ENCODE measurements at places on chromosomes 5 and 9.
A peak's percentile ranks its signal among the peaks of the same experiment; 100 is the strongest.

DNA sequence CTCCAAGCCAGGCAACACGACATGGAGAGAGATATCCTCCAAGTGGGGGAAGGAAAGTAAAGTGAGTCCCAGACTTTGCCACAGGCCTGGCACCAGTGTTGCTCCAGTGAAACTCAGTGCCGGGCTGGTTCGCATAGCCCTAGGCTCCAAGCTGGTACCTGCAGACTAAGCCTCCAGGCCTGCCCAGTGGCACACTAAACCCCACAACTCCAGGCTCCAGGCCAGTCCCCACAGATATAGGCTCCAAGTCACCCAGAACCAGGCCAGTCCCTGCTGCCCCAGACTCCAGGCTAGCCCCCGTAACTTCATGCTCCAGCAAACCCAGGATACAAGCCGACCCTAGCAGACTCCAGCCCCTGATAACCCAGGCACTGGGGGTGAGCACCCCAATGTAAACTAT, 23.0 kb upstream of the AP3B1 start:
- no peak for DNase-seq

- DNase-seq = no peak
Observed at GRCh38 chr5:159913048-159913447, 3.2 kb upstream of the ADRA1B start.

DNA sequence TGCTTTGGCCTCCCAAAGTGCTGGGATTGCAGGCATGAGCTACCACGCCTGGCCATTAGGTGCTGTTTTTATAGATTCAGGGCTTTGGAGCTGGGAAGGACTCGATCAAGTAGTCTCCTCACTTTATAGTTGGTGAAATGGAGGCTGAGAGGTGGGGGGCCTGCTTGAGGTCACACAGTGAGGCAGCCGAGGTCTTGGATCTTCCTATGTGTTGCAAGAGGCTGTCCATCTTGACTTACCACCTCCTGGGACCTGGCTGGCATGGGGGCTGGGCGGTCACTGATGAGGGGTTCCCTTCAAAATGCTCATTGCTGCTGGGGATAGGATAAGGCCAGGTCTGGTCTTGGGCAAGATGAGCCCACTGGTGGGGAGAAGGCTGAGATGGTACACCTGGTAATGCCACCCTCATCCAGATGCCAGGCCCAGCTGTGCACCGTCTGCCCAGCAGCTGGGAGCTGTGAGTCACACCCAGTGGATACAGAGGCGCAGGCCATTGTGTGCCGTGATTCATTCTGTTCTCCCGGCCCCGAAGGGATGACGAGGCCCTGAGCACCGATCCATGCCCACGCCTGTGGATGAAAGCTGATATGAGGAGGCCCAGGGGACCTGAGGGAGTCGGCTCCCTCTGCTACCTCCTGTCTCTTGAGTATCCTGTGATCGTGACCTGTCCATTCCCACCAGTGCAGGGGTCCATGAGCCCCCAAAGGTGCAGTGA, 10.5 kb upstream of the NDST1 start:
- no peak for DNase-seq

DNA sequence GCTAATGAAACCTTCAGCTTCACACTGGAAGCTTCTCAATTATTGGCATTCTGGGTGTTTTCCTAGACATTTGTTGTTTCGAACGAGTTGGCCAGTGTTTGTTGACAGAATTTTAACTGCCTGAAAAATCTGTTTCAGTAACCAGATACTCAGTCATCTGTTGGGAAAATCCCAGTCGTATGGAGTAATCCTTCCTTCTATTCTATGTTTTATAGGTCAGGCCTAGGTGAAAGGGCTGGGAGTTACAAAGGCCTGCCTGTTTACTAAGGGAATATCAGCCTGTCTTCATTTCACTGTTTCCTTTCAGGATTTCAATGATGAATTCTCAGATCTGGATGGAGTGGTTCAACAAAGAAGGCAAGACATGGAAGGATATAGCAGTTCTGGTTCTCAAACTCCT, 59.9 kb downstream of the GRAMD2B start:
- no peak for DNase-seq

GRCh38 chr9:132182314-132183091, 20.6 kb downstream of the NTNG2 start:
- DNase-seq = peak; percentile 67

- DNase-seq = no peak
Observed at GRCh38 chr5:59071755-59072549, 489.1 kb downstream of the RAB3C start.

GRCh38 chr5:82297711-82298110, 19.6 kb upstream of the RPS23 start:
- no peak for DNase-seq

DNA sequence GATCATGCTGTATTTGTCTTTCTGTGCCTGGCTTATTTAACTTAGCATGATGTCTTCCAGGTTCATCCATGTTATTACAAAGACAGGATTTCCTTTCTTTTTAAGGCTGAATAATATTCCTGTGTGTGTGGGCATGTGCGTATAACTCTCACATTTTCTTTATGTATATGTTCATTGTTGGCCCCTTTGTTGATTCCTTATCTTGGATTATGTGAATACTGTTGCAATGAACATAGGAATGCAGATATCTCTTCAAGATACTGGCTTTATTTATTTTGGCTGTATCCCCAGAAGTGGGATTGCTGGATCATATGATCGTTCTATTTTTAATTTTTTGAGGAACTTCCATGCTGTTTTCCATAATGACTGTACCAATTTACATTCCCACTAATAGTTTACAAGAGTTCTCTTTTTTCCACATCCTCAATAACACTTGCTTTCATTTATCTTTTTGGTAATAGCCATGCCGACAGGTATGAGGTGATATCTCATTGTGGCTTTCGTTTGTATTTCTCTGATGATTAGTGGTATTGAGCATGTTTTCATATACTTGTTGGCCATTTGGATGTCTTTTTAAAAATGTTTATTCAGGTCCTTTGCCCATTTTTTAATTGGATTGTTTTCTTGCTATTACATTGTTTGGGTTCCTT, 38.0 kb downstream of the CREBRF start:
- no peak for DNase-seq

GRCh38 chr5:178210073-178210535, 5.8 kb downstream of the HNRNPAB start:
- DNase-seq = no peak

- DNase-seq = no peak
Observed at GRCh38 chr5:66892716-66893115, 296.5 kb downstream of the MAST4 start.

GRCh38 chr9:101354143-101354764, 30.6 kb downstream of the BAAT start:
- no peak for DNase-seq

DNA sequence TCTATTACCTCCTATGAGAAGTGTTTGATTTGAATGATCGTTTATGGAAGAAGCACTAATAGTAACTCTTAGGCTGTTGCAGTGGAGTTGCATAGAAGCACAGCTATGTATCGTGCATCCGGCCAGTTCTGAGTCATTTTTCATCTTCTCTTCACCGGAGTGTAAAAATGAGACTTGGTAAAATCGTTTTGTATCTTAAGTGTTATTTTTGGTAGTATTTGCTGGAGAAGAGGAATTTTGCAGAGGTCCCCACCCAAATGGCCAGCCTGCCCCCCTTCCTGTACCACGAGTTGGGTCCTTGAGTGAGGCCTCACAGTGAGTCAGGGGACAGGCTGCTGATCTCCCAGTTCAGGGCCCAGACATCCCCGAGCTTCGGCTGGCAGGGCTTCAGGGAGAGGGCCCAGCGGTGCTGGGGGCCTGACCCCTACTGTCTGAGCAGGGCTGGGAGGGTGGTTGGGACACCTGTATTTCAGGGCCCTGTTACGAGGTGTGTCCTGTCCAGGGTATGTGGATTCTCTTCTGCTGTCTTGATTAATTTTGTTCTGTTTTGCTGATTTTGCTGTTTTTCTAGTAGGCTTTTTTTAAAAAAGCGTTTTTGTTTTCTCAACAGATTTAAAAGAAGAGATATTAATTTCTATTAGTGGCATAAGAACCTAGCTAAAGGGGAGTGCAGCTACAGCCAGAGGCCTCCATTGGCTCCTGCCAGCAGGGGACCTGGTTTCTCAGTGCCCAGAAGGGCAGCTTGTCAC, 210.8 kb downstream of the TRIO start:
- DNase-seq = no peak

GRCh38 chr9:113879911-113880310, 3.8 kb downstream of the ZNF618 start:
- no peak for DNase-seq

DNA sequence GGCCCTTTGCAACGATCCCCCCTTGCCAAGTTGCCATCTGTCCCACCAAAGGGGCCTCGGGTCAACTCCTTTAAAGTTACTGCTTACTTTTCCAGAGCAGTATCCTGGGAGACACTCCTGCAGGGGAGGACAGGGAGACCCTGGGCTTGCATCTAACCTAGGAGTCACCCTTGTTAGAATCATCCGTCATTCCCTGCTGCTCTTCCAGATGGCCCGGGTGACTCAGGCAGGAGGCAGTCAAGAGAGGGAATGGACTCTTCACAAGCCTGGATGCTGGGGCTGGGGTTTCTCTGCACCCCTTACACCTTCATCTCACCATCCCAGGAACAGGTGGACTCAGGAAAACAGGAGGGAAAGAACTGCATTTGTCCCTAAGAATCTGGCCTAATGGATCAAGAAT, 175.6 kb downstream of the GABBR2 start:
- no peak for DNase-seq

- no peak for DNase-seq
Observed at GRCh38 chr5:13581914-13582313, 362.6 kb downstream of the DNAH5 start.

DNA sequence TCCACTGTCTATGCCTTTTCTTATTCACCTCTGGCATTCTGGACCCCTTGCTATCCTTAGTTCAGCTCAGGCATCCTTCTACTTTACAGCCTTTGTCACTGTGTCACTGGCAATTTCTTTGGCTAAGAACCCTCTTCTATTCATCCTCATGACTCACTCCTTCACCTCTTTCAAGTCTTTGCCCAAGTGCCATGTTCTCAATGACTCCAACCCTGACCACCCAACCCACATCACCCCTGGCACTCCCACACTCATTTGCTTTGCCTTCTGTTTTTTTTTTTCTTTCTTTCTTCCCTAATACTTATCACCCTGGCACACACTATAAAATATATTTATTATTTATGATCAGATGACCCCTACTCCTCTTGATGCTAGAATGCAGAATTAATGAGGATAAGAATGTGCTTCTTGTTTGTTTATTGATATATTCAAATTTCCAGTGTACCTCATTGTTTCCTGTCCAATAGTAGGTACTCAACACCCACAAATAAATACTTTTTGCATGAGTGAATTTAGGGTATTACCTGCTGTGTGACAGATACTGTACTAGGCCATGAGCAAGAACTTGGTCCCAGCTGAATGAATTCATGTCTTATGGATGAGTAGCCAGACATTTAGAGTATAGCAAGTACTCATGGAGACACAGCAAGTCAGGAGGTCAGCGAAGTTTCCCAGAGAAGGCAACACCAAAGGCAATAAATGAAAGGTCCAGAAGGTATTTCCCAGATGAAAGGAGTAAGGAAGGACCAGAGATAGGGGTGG, 236.1 kb downstream of the PAPPA start:
- no peak for DNase-seq

- DNase-seq = no peak
Observed at GRCh38 chr9:110443146-110443865, 105.6 kb upstream of the TXNDC8 start.

DNA sequence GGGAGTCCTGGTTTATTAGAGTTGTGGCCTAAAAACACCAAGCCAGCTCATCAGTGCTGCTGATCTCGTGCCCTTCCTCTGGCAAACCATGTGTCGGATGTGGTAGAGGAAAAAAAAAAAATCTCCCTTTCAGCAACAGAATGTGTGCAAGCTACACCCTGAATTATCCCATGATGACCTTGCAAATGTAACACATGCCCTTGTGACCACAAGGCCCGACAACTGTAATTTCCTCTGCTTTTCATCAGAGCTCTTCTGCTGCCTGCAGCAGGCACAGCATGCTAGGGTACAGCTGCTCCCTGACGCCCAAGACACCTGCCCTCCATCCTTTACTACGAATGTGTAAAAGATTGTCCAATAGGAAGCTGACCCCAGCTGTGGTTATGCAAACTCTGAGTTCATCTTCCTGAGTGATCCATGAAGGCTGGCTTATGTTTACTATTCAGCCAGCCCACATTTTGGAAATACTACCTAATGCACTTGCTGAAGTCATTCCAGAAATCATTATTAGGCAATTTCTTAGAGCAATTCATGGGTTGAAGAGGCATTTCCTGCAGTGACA, 14.6 kb upstream of the BNC2 start:
- no peak for DNase-seq

DNA sequence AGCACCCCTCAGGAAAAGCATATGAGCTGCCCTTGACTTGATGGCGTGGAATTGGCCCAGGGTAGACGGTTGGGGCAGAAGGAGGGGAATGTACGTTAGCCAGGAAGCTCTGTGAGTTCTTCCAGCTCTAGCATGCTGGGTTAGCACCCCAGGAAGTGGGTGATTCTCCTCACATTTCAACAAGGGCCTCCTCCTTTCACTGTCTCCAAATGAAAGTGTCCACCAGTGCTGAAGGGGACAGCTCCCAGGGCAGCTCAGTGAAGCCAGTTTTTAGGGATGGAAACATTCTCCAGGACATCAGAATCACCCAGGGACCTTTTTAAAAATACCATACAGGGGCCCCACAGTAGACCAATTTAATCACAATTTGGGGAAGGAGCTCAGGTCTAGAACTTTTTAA, 17.2 kb upstream of the AFAP1L1 start:
- peak; percentile 58 for DNase-seq

DNA sequence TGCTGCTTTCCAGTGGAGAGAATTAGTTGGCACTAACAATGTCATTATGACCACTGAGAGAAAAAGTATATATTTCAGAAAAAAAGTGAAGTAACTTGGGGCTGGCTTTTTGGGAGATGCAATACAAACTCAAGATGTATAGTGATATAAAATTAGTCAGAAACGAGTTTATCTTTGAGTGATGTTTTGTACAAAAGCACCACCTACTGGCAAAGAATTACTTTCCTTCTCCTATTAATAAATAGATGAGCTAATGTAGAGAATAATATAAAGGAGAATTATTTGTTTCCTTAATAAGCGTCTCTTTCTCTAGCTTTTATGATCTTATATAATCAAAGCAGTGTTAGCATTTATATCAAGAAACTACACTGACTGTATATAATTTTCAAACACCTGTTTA, 158.8 kb downstream of the MEF2C start:
- DNase-seq = no peak

GRCh38 chr9:16039218-16039987, 486.6 kb downstream of the CCDC171 start:
- DNase-seq = no peak

DNA sequence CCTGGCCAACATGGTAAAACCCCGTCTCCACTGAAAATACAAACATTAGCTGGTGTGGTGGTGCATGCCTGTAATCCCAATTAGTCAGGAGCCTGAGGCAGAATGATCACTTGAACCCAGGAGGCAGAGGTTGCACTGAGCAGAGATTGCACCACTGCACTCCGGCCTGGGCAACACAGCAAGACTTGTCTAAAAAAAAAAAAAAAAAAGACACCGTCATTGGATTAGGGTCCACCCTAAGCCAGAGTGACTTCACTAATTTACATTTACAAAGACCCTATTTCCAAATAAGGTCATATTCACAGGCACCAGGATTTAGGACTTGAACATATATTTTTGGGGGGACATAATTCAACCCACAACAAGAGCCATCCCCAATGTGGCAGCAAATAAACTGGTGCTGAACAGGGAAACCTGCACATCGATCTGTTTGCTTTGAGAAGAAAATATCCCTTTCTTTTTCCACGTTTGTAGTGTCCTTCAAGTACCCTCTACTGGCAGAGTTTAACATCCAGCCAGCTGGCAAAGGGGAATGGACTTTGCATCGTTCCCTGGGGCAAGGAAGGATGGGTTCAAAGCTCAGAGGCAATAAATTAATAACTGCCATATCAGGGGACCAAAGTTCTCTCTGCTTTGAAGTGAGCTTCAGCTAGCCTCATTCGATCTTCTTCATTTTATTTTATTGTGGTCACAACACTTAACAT, 3.7 kb upstream of the DNAJC25 start:
- DNase-seq = no peak

All from right forelimb (tissue), 1 donor.